ENCODE measurements at places on chromosomes 2 and 18.

DNA sequence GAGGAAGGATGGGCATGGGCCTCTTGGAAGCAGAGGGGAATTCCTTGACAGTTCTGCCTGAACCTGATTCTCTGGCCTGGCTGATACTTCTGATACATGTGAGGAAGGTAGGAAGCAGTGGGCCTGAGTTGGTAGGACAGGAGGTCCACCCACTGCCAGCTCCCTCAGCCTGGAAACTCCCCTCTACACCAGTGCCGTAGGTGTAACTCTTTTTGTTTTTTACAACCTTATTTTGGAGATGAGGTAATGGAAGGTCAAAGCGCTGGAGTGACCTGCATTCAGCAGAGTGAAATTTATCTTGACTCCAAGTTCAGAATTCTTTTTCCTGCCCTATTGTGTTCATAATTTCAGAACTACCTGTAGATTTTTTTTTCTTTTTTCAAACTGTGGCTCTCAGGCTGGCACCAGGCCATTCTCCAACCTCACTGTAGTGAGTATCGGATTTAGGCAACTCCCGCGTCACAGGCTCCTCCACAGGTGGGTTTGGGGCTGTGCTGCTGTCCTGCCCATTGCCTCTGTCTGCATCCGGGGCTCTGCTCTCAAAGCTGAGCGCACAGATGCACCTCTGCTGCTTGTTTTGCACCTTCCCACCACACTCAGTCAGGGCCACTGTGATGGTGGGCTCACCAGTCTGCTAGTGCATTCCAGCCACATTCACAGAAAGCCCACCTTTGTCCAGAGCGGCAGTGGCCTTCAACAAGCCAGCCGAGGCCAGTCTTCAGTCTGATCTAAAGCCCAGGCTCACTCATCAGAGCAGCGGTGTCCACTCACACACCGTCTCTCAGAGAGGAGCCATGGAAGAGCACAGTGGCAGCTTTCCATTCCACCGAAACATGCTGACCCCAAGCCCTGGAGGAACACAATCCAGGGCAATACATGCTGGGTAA lies 87.2 kb downstream of the UXS1 start:
- no peak for DNase-seq

GRCh38 chr2:55384786-55385185 lies 34.9 kb downstream of the CCDC88A start:
- DNase-seq = peak; percentile 61

- no peak for DNase-seq
Measured at GRCh38 chr18:55927831-55928230, 339.8 kb upstream of the TCF4 start.

GRCh38 chr2:28276076-28276618 lies 116.5 kb upstream of the FOSL2 start:
- DNase-seq = peak; percentile 96

- peak; percentile 53 for DNase-seq
Measured at GRCh38 chr2:105100046-105100840, 62.4 kb downstream of the MRPS9 start.

DNA sequence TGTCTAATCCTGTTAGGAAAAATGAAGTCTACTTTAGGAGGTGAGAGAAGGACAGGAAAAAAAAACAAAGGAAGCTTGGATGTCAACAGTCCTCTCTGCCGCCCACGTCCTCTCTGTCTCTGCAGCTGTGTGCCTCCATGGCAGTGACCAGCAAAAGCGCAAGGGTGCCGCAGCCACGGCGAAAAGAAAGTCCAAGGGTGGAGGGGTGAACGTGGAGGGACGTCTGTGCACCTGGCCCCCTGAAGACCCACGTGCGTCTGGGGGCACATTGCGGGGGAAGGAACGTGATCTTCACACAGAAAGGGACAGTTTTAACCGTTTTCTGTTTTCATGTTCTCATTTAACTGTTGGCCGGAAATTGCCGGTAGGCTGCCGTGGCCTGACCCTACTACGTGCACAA lies 152.7 kb downstream of the MBP start:
- DNase-seq = no peak

DNA sequence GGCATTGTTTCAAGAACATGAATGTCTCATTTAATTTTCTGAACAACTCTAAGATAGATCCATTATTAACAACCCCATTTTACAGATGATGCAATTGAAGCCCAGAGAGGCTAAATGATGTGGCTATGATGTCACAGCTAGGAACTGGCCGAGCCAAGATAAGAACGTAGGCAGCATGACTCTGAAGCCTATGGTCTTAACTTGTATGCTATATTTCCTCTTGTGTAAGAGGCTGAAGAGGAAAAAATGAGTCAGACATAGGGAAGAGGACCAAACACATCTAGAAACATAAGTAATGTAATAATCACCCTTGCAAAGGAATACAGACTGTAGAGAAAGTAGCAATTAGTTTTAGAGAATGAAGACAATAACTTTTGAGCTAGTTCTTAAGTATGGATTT lies 416.8 kb downstream of the FIGN start:
- peak; percentile 86 for DNase-seq

GRCh38 chr2:72031346-72032110 lies 116.1 kb downstream of the CYP26B1 start:
- DNase-seq = no peak

DNA sequence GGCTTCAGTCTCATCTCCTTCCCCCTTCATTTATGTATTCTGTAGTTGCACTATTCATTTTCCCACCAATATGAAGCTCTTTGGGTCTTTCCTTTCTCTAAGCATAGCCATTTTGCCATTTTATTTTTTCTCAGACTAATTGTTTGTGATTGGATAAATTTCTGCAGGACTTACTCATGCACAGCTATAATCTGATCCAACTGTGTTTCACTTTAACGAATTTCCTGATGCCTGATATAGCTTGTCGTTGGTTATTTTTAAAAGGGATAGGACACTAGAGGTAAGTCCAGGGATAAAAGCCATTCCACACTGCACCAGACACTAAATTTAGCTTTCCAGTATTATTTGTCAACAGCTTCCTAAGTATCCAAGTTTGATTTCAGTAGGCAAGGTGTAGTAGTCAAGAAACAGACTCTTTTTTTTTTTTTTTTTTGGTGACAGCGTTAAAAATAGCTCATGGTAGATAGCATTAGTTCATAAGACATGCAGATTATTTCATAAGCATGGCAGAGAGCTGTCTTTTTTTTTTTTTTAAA lies 17.4 kb downstream of the ASB18 start:
- no peak for DNase-seq

DNA sequence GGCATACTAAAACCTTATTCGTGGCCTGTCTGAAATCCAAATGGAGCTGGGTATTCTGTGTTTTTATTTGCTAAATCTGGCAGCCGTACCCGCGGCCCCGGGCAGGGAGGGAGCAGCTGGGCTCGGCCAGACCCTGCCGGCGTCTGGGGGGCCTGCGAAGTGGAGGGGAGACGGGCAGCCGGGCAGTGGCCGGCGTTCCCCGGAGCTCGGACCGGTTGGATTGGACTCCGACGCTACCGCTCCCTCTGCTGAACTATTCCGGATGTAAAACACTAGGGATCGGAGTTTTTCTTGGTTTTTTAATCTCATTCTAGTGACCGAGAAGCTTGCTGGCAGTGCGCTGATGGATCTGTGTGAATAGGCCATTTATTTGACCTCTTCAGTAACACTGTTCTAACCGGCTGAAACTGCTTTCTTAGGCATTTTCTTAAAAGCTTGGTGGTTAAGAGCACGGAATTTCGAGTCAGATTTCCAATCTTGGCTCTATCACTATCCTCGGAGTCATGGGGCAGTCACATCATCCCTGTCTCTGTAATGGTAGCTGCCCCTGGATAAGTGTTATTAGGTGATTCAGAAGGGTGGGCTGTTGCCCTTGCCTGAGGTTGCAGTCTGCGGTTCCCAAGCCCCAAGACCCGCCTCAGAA lies 694 bp downstream of the UNC50 start:
- peak; percentile 20 for DNase-seq

DNA sequence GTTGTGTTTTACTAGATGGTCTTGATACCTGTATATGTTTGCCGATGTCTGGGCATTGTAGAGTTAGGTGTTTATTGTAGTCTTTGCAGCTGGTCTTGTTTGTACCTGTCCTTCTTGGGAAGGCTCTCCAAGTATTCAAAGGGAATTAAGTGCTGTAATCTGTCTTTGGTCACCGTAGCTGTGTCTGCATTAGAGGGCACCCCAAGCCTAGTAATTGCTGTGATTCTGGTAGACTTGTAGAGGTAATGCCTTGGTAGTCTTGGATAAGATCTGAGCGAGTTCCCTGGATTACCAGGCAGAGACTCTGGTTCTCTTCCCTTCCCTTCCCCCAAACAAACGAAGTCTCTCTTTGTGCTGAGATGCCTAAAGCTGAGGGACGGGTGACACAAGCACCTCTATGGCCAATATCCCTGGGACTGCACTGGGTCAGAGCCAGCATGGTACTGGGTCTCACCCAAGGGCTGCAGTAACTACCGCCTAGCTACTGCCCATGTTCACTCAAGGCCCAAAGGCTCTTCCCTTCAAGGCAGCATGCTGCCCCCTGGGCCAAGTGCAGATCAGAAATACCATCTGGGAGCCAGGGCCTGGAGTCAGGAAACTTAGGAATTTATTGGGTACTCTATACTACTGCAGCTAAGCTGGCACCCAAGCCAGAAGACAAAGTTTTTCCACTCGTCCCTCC lies 27.1 kb downstream of the STPG4 start:
- peak; percentile 26 for DNase-seq

DNA sequence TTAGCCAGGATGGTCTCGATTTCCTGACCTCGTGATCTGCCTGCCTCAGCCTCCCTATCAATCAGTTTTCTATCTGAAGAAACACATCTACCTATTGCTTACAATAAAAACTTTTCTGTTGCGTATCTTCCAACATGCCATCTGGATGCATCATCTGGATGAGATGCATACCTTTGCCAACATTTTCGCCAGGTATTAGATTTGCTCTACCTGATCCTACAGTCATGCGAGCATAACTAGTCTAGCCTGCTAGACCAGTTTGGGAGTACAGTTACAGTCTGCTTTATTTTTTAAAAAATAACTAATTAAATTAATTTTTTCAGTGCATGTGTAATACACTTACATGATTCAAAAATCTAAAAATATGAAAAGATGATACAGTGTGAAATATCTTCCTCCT lies 334.0 kb upstream of the MEX3C start:
- DNase-seq = peak; percentile 96

DNA sequence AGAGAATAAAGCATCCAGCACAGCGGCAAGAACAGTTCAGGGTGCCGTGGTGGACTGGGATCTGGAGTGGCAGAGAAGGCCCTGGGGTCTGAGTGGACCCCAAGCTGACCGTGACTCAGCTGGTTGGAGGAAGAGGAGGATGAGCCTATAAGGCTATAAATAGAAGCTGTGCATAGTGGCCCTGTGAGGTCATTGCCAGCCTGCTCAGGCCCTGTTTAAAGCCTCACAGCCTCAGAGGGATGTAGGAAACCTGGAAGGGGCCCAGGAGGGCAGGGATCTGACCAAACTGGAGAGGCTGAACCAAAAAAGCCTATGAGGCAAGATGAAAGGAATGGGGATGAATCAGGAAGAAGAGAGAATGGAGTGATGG lies 11.3 kb upstream of the DES start:
- DNase-seq = peak; percentile 19

- DNase-seq = no peak
Measured at GRCh38 chr2:96296925-96297324, 8.4 kb downstream of the SNRNP200 start.

DNA sequence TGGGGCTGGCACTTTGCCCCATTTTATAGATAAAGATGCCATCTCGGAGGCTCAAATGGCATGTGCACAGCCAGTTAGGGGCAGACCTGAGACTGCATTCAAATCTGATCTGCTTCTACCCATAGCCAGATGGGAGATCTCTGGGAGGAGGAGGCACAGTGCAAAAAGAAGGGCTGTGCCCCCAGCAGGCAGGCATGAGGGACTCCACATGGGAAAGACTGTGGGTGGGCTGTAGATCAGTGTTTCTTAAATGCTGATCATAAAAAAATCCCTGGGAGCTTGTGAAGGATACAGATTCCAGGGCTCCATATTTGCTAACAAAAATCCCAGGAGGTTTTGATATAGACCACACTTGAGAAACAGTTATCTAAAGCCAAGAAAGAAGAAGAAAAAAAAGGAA lies 15.2 kb downstream of the PAX8 start:
- no peak for DNase-seq

- DNase-seq = peak; percentile 60
Measured at GRCh38 chr2:25365241-25365640, 23.5 kb upstream of the DNMT3A start.

GRCh38 chr2:4862031-4862430 lies 830.2 kb upstream of the SOX11 start:
- DNase-seq = peak; percentile 90

DNA sequence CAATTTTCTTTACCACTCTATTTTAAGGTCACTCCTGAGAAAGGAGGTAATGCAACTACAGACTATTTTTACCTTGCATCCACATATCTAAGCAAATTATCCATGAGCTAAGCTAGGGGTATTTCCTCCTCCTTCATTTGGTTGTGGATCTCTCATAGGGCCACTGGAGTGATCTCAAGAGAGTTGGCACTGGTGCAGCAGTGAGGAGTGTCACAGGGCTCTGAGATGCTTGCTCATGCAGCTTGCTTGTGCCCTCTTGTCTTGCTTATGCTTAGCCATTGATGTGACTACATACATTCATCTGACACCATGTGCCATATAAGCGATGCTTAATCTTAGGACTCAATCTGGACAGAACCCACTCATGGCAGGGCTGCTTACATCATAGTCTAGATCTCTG lies 950.3 kb downstream of the TSN start:
- no peak for DNase-seq

DNA sequence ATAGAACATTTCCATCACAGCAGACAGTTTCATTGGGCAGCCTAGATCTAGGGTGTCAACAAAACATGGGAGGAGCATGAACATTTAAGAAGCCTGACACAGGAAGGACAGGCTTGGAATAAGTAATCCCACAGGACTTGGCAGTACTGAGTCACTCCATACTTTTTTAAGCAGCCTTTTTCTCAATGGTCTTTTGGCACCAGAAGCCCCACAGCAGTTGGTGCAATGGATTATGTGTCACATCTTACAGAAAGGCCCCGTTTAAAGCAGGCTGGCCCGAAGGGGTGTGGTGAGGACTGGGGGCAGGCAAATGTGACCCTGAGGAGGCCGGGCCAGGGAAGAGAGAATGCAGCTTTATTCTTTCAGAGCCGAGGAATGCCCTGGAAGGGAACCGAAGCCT lies 26.6 kb downstream of the SPTBN1 start:
- peak; percentile 44 for DNase-seq

GRCh38 chr18:76801567-76802505 lies 20.5 kb upstream of the ZNF236 start:
- peak; percentile 63 for DNase-seq

DNA sequence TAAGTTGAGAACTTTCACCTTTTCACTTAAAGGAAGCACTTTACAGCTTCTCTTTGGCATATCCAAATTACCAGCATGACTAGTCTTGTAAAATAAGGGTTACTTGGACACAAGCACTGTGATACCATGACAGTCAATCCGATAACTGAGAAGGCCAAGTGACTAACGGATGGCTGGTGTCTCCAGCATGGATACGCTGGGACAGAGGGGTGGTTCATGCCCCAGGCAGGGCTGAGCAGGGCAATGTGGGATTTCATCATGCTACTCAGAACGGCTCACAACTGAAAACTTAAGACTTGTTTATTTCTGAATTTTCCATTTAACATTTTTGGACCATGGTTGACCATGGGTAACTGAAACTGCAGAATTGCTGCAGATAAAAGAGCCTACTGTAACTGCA lies 43.1 kb upstream of the GPR155 start:
- DNase-seq = no peak
